ENCODE measurements at places on chromosomes 13 and 19.

GRCh38 chr19:7113233-7113632 lies 43.7 kb downstream of the ZNF557 start:
- no peak for DNase-seq

GRCh38 chr13:24288870-24289269 lies 20.5 kb upstream of the C1QTNF9 start:
- no peak for DNase-seq

GRCh38 chr13:109918179-109918711 lies 131.9 kb upstream of the IRS2 start:
- peak; percentile 49 for DNase-seq

- no peak for DNase-seq
Observed at GRCh38 chr13:51240958-51241357, 18.8 kb downstream of the FAM124A start.

GRCh38 chr19:29672933-29673336 lies 7.7 kb downstream of the PLEKHF1 start:
- no peak for DNase-seq

GRCh38 chr13:61477619-61478018 lies 62.0 kb upstream of the PCDH20 start:
- DNase-seq = no peak

GRCh38 chr19:18460900-18461299 lies 23.0 kb upstream of the ISYNA1 start:
- no peak for DNase-seq
